ENCODE measurements at places on chromosomes 6 and 20.
A peak's percentile ranks its signal among the peaks of the same experiment; 100 is the strongest.

DNA sequence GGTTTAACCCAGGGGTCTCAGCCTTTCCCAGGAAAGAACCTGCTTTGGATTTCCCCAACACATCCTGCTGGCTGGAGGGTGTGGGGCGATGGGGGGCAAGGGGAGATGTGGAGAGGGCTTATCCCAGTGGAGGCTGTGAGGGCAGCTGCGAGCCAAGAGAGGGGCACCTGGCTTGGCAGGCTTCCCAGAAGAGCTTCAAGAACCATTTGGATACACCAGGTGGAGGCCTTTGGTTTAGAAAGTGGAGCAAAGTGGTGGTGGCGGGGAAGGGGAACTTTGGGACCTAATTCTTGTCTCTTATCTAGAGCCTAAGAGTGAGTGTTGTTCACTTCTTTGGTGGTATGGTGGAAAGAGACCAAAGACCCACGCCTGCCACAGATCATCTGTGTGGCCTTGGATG lies 12.4 kb downstream of the CD40 start:
- DNase-seq = no peak

GRCh38 chr6:106918115-106918514 lies 56.4 kb downstream of the CD24 start:
- no peak for DNase-seq

- DNase-seq = peak; percentile 87
Observed at GRCh38 chr6:90375681-90376439, 79.2 kb upstream of the BACH2 start.

GRCh38 chr20:20076297-20077065 lies 24.1 kb downstream of the CFAP61 start:
- peak; percentile 97 for DNase-seq

- peak; percentile 72 for DNase-seq
Observed at GRCh38 chr20:52577696-52578095, 386.1 kb upstream of the ZFP64 start.

DNA sequence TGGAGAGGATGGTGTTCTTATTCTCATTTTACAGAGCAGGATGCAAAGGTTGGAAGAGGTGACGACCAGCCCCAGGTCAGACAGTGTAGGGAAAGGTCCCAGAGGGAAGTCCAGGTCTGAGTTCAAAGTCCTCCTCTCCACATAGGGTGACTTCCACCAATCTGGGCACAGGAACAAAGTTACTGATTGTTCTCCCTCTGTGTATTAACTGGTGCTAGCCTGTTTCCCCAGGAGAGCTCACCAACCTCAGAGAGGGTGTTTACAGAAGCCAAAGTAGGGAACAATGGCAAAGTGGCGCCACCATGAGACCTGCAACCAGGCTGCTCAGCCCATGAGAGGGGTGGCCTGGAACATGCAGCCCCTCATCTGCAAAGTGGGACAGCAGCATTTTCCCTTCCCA lies 16.8 kb upstream of the SIRPB1 start:
- no peak for DNase-seq

GRCh38 chr20:5882166-5882565 lies 68.2 kb downstream of the TRMT6 start:
- no peak for DNase-seq

- DNase-seq = peak; percentile 25
Observed at GRCh38 chr6:100796049-100796823, 84.9 kb downstream of the ASCC3 start.

All from MV-4-11 (cell line).